Stimulated activated CD8-positive, alpha-beta memory T cell treated with anti-CD3 and anti-CD28 coated beads, Interleukin-15, amount 100 ng/mL, for 4 hours (primary cell): ENCODE measurements at places on chromosomes 5 and 9.

- DNase-seq = no peak
These were observed 38.5 kb downstream of the TLE1 start for GRCh38 chr9:81650586-81651515.

DNA sequence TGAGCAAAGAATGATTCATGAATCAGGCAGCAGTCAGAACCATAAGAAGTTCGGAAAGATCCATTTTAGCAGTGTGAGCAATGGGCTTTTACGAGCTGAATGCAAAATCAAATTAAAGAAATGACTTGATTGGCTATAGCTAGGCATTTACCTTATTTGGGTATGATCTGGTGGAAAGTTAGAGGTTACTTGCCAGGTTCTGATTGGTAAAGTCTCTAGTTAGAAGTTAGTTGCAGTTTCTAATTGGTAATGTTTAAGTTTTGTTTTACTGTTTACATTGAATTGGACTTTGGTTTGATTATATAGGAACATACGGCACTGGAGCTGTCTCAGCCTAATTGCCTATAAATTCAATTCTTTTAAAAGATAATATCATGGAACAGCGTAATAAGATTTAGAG, 97.9 kb downstream of the ITGA1 start:
- no peak for DNase-seq

DNA sequence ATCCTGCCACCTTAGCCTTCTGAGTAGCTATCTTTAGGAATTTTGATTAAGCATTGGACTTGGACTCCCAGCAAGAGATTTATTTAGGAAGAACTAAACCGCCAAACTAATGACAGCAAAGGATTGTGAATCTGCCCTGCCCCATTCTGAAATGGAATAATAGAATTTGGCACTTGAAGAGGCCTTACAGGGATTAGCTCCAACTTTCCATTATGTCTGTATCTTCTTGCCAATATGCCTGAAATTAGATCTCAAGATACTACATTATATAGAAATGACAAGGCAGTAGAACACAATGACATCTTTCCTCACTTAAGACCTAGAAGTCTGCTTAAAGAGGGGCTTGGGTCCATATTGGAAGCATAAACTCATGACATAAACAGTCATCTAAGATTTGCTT, 77.0 kb upstream of the DPYSL3 start:
- no peak for DNase-seq

- DNase-seq = no peak
These were observed 124.9 kb downstream of the SPOCK1 start for GRCh38 chr5:137374110-137374714.

DNA sequence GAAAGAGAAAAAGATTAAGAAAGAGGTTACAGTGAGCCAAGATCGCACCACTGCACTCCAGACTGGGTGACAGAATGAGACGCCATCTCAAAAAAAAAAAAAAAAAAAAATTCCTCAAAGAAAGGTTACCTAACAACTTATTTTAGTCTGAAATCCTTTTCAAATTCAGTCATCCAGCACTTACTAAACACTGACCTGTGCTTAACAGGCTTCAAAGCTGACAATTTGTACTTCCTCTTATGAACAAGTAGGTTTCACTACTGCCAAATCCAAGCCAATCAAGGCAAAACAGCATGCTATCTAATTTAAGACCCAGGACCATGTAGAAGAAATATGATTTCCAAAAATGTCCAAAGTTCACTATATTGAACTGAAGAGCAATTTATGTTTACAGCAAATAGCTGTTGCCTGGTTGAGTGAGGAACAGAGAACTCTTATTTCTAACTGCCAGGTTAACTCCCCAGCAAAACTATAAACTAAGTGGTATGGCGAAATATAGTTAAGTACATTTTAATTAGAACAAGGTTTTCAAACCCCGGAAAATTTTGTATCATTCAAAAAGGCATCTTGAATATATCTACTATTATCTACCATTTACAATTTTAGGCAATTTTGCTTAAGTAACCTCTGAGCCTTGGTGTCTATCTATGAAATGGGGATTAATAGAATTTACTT, 13.4 kb downstream of the PWWP2A start:
- DNase-seq = no peak

GRCh38 chr5:151153766-151154272, 3.8 kb downstream of the ANXA6 start:
- DNase-seq = no peak

DNA sequence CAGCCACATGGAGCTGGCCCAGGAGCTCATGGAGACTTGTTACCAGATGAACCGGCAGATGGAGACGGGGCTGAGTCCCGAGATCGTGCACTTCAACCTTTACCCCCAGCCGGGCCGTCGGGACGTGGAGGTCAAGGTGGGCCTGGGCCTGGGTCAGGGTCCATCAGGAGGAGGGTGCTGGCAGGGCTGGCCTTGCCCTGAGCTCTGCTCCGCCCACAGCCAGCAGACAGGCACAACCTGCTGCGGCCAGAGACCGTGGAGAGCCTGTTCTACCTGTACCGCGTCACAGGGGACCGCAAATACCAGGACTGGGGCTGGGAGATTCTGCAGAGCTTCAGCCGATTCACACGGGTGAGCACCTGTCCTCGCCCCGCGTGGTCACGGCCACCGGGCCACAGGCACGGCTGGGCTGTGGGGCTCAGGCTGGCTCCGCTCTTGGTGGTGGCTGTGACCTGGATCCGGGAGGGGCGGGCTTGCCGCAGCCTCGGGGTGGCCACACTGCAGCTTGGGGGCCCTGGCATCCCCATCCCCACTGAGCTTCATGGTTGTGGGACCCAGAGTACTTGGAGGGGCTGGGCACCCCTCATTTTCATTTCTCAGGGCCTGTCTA, 7.1 kb downstream of the DPP7 start:
- DNase-seq = no peak

DNA sequence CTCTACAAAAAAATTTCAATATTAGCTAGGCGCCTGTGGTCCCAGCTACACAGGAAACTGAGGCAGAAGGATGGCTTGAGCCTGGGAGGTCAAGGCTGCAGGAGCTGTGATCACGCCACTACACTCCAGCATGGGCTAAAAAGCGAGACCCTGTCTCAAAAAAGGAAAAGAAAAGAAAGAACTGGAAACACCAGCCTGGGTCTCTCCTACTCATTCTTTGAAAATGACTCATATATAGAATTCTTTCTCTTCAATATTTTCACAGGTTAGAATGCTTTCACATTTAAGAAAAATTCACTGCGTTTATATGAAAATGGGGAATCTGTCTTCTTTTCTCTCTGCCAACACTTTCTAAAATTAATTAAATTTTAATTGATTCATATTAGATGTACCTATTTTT, 115.6 kb downstream of the TRPM6 start:
- DNase-seq = no peak

- no peak for DNase-seq
These were observed 13.2 kb downstream of the PTGS1 start for GRCh38 chr9:122383992-122384461.
